ENCODE measurements at places on chromosomes 16 and 17.

- peak; percentile 94 for DNase-seq
Observed at GRCh38 chr17:73311781-73312641, at the start of gene CDC42EP4. Gene CDC42EP4, minus strand, starts transcription at chr17:73312001. Its CDS starts 25,501 bp downstream, at chr17:73286500.

DNA sequence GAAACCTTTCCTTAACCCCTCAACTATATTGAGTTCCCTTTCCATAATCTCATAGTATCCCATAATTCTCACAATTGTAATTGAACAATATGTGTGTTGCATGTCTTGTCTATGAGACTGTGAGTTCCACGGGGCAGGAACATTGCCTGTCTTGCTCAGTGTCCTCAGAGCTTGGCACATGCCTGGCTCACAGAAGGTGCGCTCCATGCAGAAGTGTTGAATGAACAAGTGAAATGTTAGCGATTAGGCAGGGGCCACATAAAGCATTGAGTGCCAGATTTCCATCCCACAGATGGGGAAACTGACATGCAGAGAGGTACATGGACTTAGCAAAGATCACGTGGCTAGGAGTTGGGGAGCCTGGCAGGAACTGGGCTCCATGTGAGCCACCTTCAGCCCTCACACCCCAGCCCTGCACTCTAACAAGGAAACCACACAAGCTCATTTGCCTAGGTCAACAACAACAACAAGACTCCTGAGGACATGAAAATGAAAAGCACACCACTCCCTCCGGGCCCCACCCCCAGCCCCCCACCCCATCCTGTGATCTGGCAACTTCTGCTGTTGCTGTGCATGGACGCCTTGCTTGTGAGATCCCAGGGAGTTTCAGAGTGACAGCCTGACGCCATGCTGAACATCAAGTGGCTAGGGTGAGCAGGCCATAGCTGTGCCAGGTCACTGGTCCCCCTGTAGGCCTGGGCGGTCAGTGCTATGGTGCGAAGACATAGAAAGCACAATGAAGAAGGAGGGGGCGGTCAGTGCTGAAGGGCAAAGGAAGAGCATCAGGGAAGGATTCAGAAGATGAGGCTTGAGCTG lies 5.0 kb downstream of the PIK3R5 start:
- no peak for DNase-seq

DNA sequence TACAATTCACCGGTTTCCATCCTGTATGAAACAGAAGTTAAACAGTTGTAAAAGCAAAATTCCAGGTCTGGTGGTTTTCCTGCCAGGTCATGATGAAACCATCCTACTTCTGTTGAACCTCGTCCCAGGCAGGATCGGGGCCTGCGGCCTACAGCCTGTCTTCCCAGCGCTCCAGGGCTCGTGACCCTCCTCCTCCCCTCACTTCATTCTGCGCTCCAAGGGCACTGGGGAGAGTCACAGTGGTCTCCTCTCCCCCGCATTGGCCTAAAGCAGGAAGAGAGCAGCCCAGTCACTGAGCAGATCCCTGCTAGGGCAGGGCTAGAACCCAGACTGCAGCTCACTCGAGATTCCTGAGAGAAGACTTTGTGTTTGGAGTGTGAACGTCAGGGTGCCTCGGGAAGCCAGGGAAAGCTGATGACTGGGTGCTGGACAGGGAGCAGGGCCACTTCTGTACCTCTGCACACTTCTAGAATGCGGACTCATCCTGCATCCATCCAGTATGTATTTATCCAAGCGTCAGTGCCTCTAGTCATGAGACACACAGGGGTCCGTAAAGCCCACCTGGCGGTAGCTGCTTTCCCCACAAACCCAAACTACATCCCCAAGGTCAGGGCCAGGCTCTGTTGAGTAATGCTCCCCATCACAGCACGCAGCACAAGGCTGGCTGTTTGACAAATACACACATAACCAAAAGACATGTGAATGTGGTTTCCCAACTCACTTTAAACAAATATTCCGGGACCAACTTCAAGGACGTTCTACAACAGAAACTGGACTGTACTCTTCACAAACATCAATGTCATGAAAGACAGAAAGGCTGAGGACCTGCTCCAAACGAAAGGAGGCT lies 1.7 kb upstream of the ITGAE start:
- DNase-seq: peak; percentile 86

DNA sequence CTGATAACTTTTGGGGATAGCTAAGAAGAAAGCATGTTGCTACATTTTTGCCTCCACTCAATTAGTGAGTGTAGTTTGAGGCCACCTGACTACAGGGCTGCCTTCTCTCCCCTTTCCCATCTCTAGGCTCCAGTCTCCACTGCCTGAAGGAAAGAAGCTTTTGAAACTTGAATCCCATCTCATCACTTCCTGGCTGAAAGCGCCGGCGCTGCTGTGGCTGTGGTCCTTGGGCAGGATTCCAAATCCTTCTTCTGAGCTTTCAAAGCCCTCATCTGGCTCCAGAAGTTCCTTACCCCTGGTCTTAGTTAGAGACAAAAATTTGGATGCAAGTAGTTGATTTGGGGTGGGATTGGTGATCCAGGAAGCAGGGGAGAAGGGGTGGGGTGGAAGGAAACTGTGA lies 119.4 kb downstream of the FOXL1 start:
- no peak for DNase-seq

GRCh38 chr16:71854369-71854948 lies 8.7 kb downstream of the ATXN1L start:
- no peak for DNase-seq

GRCh38 chr16:86426063-86426642 lies 84.2 kb upstream of the FOXF1 start:
- DNase-seq: no peak

Data from inflammatory macrophage (primary cell).